GM12865 (cell line): ENCODE measurements at places on chromosomes 7 and 10.

DNA sequence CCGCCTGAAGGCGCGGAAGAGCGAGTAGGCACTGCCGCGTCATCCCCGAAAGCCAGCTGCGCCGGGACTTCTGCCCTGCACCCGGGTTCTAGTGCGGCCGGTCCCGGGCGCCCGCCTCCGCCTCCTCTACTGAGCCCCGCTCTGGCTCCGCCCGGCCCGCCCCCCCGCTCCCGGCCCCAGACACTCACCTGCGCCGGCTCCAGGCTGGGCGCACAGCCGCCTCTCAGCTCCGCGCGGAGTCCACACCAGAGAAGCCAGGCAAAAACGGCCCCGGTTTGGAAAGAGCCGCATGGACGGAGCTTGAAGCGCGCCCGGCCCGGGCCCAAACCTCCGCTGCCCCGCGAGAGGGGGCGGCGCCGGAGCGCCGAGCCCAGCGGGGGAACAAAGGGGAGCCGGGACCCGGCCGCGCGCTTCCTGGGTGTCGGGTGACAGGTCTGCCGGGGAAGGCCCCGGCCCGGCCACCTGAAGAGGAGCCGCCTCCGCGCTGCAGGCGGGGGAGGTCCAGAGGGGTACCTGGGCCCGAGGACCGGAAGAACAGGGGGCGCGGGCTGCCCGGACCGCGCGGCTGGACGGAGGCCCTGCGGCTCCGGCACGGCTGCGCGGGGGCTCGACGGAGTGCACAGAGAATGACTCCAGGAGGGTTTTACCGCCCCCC, 168.2 kb downstream of the NRF1 start:
- DNase-seq = peak; percentile 52

DNA sequence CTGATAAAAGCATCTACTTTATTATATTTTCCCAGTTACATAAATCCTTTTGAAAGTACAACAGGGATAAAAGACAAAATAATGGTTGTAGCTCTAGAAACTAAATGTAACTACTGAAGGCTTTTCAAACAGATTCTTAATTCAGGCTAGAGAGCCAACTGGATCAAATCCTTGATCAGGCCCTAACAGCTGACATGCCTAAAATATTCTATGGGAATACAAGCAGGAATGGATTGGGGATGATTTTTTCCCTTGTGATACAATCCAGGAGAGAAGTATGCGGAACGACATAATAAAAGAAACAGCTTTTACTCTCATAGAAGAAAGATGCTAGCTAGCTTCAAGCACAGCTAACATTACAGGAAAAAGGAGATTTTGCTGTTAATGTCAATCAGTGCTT, 49.0 kb downstream of the NT5C2 start:
- no peak for DNase-seq

- DNase-seq = no peak
These were observed 10.1 kb downstream of the CARD11 start for GRCh38 chr7:3033581-3033980.

GRCh38 chr7:25006276-25006675, 26.3 kb upstream of the OSBPL3 start:
- no peak for DNase-seq

- DNase-seq = no peak
These were observed 21.5 kb upstream of the SEC61G start for GRCh38 chr7:54780490-54780889.

- no peak for DNase-seq
These were observed 42.8 kb downstream of the FBXL13 start for GRCh38 chr7:103031781-103032180.
